Hematopoietic multipotent progenitor cell treated with erythropoietin and hydrocortisone succinate and interleukin-3 and kit ligand, for 15 days (in vitro differentiated cells): ENCODE measurements at places on chromosomes 13 and 19.

GRCh38 chr13:76885203-76886004, 801 bp downstream of the KCTD12 start:
- DNase-seq: no peak

DNA sequence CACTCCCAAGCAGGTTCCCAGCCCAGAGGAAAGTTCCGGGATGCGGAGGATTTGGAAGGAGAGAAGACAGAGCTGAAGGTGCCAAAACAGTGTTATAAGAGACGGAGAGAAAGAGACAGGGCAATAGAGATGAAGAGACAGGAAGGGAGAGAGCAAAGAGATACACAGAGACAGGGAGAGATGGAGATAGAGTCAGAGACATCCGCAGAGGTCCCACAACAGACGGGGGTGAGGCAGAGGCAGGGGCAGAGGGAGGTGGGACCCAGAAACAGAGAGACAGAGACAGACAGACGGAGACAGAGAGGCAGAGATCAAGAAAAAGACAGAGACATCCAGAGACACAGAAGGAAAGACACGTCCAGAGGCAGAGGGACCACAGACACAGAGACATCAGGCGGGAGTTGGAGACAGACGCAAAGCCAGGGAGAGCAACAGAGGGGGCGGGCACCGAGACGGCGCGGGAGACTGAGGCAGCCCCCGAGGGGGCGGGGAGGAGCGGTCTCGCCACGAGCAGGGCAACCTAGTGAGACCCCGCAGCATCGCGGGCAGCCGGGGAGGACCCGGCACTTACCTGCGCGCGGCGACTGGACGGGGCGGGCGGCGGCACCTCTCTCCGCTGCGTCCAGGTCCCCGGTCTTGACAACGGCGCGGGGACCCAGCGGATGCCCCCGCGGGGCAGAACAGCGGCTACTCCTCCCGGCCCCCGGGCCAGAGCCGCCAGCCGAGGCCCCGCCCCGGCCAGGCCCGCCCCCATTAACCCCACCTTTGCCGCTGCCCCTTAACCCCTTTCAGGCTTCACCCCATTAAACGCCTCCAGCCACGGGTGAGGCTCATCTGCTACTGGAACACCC, at the start of gene GPR4:
TSS of gene GPR4 (minus strand) at position 689 of the 851 bp plus-strand sequence. CDS start 10,346 bp downstream, outside the sequence.
- no peak for DNase-seq

- no peak for DNase-seq
Observed at GRCh38 chr19:6238256-6238642, 41.5 kb downstream of the MLLT1 start.

DNA sequence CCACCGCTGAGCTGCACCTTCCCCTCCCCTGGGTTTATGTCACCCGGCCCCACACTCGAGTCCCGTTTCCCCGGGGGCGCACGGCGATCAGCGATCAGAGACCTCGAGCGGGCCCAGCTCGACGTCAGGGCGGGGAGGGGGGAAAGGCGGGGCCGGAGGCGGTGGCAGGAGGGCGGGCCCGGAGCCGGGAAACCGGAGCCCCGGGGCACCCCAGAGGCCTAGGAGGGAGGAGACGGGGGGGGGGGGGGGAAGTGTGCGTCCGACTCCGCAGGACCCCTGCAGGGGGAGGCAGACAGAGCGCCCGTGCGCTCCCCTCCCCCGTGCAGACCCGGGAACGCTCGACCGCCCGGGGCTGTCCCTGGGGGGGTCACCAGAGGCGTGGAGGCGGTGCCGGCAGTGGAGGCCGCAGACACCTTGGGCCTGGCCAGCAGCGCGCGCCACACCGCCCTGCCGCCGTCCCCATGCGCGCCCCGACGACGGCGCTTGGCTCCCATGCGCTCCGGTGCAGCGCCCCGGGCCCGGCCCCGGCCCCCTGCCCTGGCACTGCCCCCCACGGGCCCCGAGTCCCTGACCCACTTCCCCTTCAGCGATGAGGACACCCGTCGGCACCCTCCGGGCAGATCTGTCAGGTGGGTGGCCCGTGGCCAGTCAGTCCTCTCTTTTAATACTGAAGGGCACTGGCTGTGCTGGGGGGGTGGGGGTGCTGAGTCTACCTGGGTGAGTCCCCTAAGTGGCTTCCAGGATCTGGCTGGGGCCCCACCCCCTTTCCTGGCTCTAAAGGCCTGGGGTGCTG, 11.8 kb downstream of the PDE4A start:
- DNase-seq: peak; percentile 32

DNA sequence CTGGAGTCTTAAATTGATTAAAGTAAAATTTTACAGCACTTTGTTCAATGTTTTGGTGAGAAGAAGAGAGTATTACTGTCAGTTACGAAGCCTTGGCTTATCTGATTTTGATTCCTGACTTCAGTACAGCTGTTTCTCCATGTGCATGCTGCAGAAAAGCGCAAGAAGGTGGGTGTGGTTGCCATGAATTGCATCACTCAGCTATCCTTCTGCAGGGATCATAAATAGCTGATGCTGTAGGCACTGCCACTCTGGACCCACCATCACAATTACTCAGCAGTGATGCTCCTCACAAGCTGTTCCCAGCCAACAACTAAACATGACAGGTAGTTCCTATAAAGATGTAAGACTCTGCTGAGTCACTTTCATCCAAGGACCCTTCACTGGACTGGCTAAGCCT, 321.2 kb downstream of the IRS2 start:
- DNase-seq: no peak

GRCh38 chr13:40061466-40062450, 406.3 kb downstream of the COG6 start:
- DNase-seq: no peak

- no peak for DNase-seq
Observed at GRCh38 chr19:30361107-30361447, 11.1 kb upstream of the ZNF536 start.

DNA sequence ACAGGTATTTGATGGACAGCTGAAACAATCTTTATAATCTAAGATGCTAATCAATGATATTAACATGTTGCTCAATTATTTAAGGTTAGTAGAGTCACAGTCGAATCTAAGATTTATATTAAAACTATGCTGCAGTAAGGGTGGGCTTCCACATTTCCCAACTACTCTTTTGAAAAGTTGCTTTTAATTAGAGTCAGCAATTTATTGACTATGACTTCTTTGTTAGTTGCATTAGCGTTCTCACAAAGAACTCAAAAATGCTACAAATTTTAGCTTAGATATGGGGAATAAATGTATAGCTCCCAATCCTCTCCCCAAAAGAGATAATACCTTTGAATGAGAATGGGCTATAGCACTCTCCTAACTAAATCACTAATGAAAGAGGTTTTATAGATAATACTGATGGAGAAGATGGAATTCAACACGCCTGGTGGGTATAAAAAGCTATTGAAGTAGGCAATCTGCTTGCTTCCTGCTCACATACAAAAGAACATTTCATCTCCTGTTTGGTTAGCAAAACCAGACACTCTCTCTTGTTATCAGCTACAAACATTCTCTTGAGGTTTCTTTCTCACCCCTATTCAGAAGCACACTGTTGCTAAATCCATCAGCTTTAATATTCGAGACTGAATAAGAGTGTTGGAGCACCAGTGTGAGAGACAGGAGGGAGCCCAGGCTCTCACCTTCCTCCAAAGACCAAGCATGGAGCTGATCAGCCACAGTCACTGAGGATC, 2.4 kb upstream of the FLT1 start:
- DNase-seq: no peak
